ENCODE measurements at places on chromosomes 1 and 21.

DNA sequence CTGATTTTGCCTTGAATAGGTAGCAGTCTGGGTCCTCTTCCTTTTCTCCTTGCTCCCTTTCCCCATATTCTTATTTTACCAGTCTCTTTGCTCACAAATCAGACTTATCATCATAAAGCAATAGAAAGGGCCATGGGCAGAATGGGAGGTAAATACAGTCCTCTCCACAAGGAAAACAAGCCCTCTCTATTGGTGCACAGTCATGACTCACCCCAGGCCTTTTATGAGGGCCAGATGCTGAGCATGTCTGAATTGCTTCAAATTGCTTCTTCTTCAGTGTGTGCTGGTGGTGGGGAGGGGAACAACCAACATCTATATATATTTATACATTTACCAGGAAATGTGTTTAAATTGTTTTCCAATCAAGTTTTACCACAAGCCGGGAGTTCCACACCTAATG lies 75.2 kb downstream of the GFI1 start:
- DNase-seq = peak; percentile 21

- no peak for DNase-seq
Observed at GRCh38 chr1:212630158-212630900, 21.8 kb downstream of the ATF3 start.

- DNase-seq = no peak
Observed at GRCh38 chr21:32332463-32332951, 33.9 kb downstream of the MRAP start.

GRCh38 chr1:240650877-240651276 lies 38.9 kb upstream of the GREM2 start:
- DNase-seq = no peak

- DNase-seq = no peak
Observed at GRCh38 chr1:159600894-159601293, 13.3 kb downstream of the APCS start.

DNA sequence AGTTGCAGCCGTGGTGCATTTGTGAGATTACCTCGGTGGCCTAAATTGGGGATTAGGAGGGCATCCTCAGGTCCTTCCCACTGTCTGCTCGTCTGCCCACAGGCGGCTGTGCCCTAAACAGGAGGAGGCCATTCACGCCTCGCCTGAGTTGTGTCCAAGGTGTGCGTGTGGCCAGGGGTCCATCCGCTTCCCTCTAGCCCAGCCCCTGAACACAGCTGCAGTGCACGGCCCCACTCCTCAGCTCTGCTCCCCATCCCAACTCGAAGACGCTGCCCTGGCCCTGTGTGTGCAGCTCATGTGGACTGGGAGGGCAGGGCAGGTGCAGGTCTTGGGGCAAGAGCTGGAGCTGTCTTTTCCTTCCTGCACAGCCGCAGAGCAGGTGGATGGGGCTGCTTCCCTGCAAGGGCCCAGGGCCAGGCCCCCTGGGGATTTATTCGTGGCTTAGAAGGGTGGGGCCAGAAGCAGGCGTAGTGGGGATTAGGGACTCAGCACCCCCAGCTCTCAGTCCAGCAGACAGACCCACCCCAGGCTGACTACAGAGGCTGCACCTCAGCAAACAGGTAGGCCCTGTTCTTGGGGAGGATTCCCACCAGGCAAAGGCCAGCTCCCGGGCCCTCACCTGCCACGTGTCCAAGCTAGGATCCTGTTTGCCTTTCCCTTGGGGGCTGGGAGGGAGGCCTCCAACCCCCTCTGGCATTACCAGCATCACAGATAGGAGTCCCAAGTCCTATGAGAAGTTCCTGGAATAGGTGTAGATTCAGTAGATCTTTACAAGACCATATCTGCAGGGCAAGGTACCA lies 4.3 kb downstream of the GUK1 start:
- DNase-seq = no peak

- no peak for DNase-seq
Observed at GRCh38 chr21:46406001-46406400, 52.7 kb upstream of the DIP2A start.

GRCh38 chr1:29633771-29634170 lies 397.4 kb downstream of the PTPRU start:
- no peak for DNase-seq

DNA sequence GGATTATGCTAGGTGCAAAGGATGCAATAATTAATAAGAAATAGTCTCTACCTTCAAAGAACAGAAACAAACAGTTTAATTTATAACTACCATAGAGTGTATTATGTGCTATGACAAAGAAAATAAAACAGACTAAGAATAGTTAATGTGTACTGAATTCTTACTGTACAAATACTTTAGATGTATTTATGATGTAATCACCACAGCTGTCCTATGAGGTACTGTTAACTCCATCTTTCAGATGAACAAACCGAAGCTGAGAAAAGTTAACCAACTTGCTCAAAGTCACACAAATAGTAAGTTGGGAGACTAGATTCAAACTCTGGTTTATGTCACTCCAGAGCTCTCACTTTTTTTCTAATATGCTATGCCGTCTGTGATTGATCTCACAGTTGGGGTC lies 77.0 kb upstream of the FGGY start:
- DNase-seq = no peak
